MV-4-11 (cell line): ENCODE measurements at places on chromosomes 2 and 18.
A peak's percentile ranks its signal among the peaks of the same experiment; 100 is the strongest.

DNA sequence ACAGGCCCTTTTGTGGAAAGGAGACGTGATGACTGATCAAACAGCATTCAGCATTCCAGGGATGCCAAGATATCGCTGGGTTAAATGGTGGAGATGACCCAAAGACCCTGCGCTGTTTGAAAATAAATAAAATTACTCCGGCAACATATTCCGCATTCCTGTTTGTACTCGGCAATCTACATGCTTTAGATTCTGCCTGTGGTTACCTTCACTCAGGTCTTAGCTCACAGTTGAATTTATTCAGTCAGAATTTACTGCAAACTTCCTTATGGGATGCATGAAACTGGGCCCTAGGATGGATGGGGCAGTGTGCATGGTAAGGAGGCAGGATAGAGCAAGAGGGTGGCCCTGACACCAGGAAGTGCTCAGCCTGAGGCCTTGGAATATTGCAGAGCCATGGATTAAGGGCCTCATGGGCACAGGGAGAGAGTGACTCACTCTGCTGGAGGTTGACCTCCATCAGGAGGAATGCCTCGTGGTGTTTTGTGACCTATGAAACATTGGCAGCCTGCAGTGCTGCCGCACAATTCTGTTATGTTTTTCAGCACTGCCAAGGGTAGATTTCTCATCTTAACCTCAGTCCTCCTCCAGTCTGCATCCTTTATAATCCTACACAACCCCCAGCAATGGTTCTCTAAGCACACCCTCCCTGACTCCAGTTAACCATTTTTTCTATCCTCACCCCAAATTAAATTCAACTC is 321.4 kb downstream of the IRS1 start:
- no peak for DNase-seq

- DNase-seq = peak; percentile 52
Observed at GRCh38 chr18:77106331-77106730, 26.3 kb downstream of the MBP start.

DNA sequence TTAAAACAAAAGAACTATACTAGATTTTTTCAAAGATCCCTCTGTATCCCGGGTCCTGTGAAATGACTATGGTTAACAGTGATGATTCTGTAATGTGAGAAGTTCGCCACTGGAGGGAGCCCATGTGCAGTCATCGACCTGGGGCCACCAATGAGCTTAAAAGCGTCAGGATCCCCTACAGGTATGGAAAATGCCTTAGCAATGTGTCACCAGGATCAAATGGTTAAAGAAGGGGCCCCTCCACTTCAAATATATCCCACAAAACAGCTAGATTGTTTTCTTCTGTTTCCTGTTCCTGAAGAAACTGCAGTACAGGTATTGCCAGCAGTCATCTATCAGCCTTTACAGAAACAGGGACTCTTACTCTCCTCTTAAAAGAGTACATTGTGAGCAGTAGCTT is 15.3 kb downstream of the CHRNA1 start:
- DNase-seq = peak; percentile 13

DNA sequence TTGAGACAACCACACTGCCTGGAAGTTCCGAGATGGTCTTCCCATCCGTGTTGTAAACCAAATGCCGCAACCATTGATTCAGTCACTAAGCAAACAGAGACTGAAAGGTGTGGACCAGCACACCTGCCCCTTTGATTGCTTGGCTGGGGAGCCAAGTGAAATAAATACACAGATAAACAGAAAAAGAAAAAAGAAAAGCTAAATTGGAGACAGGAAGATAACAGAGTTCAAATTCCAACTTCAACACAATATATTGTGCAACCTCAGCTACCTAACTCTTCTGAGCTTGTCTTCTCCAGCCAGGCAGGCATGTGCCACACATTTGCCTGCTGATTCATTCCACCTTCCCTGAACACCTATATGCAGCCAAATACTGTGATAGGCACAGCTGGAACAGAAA is 110.9 kb downstream of the PID1 start:
- DNase-seq = no peak

- no peak for DNase-seq
Observed at GRCh38 chr2:3483227-3483985, 35.9 kb downstream of the ADI1 start.

GRCh38 chr2:39359453-39360038 is 77.5 kb downstream of the MAP4K3 start:
- no peak for DNase-seq

DNA sequence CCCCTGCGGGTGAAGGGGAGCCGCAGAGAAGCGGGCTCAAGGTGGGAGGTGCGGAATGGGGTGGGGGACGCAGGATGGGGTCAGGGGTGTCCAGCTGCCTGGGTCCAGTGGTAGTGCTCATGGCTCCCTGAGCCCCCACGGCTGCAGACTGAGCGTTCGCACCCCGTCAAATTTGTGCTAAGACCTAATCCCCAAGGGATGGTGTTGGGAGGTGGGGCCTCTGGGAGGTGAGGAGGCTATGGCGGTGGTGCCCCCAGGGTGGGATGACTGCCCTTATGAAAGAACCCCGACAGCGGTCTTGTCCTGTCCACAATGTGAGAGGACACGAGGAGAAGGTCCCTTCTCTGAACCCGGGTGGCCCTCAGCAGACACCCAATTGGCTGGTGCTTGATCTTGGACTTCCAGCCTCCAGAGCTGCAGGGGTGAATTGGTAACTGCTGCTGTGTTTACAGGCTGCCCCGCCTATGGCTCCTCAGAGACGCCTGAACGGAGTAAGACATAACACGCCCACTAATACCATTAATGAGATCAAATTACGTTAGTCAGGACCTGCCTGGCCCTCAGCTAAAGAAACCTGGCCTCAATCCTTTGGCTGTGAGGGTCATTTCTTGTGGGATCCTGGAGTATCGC is 42.6 kb downstream of the PXDN start:
- DNase-seq = no peak

- peak; percentile 94 for DNase-seq
Observed at GRCh38 chr2:191666732-191667131, 11.2 kb upstream of the NABP1 start.

- DNase-seq = no peak
Observed at GRCh38 chr2:237358721-237359517, 55.0 kb downstream of the COL6A3 start.
